ENCODE measurements at places on chromosomes 4 and X.

GRCh38 chrX:133989490-133989889 lies 4.1 kb upstream of the GPC3 start:
- no peak for DNase-seq

DNA sequence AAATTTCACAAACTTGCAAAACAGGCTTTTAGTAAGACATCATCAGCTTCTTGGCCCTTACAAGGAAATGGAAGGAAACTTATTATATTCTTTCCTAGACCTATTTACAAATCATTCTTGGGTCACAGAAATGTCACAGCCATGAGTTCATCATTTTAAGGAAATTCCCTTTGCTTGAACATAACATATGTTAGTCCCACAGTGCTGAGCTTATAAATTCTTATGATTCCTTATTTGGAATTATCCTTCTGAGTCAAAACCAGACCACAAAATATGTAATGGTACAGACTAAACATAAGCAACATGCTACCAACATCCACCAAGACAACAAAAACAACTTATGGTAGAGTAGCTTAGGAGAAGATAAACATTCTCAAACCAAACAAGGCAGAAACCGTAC lies 236.9 kb upstream of the CTSO start:
- DNase-seq, result no peak

DNA sequence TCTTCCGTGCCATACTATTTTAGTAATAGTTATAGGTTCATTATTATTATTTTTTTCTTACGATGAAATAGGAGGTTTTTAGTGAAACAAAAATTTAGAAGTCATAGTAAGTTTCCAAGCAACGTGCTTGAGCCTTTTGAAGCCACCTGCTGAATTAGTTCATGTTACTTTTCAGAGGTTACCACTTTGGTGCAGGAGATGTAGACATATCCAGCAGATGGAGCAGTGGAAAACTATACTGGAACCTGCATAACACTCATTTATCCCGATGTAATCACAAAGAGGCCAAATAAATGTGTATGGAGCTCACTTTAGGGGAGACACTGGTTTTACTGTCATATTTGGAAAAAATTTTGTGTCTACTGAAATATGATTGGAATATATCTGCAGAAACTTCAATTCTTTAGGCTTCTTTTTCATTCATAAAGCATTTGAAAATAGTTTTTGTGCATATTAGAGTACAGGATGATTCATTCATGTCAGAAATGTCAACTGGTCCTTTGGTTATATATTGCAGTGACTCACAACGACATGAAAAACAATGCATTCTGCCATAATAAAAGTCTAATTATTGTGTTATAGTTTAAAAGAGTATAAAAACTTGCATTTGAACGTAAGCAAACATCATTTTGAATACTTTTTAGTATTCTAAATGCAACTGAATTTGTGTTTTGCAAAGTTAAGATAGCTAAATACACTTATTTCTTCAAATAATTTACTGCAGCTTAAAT lies 2182.9 kb upstream of the TENM3 start:
- no peak for DNase-seq

DNA sequence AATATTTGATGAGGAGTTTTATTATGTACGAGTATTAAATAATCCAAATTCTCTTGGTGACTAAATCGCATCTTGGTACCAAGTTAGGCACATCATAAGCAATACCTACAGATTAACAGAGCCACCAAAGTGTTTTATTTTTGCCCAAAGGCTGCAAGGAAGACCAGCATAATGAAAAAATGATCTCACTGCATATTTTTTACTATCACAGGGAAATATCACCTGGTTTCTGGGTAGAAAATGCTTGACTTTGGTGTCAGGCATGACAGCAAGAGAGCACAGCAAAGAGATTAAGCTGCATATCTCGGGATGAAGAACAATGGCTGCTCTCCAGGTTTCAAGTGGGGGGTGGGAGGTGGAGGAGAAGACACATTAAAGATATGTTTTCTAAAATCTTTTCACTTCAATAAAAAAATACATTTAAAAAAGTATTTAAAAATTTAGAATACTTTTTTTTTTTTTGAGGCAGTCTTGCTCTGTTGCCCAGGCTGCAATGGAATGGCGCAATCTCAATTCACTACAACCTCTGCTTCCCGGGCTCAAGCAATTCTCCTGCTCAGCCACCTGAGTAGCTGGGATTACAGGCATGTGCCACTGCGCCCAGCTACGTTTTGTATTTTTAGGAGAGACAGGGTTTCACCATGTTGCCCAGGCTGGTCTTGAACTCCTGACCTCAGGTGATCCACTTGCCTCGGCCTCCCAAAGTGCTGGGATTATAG lies 86.1 kb downstream of the FRYL start:
- DNase-seq, result no peak

DNA sequence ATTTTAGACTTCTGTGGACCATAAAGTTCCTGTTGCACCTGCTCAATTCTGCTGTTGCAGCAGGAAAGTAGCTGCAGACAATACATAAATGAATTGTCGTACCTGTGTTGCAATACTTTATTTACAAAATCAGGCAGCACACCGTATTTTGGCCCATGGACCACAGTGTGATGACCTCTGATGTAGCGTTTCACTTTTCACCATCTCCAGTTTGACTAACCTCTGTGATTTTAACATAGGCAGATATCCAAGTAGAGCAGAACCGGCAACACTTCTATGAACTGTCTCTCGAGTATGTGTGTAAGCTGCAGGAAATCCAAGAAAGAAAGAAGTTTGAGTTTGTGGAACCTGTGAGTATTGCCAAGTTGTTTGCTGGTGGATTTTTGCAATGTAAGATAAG lies 132.7 kb downstream of the ARHGAP10 start:
- no peak for DNase-seq

DNA sequence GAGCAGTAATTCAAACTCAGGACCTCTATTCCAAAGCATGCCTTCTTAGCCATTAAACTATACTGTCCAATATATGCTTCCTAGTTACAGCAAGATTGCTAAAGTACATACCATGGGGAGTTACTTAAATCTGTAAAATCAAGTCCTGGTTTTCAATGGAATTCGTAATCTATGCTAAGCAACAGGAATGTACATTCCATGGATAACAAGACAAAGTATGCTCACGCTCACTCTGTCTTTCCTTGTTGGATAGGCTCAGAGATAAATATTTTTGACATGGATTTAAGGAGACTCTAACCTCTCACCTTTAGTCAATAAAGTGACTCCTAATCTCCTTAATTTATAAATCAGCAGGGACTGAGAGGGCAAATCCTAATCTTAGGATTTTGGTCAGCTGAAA lies 47.3 kb upstream of the STK26 start:
- no peak for DNase-seq

DNA sequence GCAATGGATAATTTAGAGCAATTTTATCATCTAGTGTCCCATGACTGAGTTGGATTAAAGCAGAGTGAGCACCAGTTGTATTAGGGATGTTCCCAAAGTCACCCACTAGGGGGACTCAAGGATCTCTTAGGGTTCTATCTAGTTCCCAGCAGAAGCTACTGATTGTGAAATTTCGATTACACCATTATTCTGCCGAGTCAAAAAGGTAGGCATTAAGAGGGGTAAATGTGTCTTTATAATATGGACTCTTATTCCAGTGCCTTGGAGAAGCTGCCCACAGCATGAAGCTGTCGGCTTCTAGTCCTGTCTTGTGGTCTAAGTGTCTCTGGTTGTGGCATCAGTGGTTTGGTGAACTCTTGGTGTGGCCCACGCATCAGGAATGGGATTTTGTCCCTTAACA lies 53.3 kb downstream of the RGS12 start:
- peak; percentile 80 for DNase-seq

DNA sequence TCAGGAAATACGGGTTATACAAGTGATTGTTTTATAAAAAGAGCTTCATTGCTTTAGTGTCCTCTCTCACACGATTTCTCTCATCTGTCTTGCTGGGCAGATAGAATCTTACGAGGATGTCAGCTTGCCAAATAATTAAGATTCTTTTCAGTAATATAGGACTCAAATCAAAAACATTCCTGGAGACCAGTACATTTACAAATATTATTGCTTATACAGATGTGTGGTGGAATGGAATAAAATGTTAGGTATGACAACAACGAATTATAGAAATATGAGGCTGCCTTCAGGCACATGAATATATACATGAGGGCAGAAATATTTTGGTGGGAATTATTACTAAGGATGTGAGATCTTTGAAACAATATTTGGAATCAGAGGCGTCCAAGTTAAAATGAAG lies 88.9 kb downstream of the GC start:
- DNase-seq, result no peak

GRCh38 chrX:148540114-148540513 lies 39.7 kb downstream of the AFF2 start:
- peak; percentile 69 for DNase-seq

DNA sequence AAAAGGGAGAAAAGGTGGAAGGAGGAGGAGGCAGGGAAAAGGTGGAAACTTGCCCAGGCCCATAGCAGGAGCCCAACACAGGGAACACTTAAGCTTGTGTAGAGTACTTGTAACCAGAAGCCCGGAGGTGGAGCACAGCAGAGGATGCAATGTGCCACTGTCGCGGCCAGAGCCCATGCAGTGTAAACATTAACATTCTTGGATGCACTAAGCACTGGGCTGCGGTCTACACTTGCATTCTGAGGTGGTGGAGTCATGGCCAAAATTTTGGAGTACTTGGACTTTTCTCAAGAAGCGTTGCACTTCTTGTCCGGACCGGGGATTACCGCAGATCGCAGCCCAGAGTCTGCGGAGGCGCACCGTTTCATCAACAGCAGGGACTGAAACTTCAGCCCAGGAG lies 4.5 kb upstream of the RHOXF1 start:
- no peak for DNase-seq

- DNase-seq, result no peak
These were observed 60.6 kb downstream of the SMARCA1 start for GRCh38 chrX:129462707-129463106.

- no peak for DNase-seq
These were observed 510 bp downstream of the HMGB3 start for GRCh38 chrX:150983521-150984168.

DNA sequence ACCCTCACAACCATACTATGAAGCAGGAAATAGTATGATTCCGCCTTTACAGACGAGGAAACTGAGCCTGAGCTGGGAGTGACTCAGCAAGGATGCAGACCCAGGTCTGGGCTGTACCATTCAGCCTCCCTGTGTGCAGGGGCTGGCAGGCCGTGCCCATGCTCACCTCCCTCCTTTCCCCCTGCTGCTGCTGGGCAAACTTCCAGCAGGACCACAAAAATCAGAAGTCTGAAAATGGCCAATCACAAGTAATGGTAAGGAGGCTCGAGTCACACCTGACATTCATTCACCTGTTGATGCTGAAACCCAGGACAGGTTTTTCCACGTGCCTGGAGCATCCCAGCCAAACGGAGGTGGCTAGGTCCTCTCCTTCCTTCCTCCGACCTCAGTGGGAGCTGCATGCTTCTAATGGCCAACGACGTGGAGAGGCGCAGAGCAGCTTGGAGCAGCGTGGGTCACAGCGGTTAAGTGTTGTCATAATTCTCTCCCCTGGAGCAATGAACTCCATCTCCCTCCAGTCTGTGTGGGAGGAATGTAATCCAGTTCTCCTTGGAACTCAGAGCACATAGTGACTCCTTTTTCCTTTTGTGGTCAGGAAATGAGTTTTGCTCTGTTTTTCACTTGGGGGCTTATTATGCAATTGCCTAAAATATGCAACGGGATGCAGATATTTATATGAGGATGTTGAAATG lies 371.7 kb downstream of the BCOR start:
- DNase-seq, result no peak

- DNase-seq, result no peak
These were observed 33.2 kb upstream of the OCIAD2 start for GRCh38 chr4:48939785-48940184.

GRCh38 chr4:41465146-41465761 lies 72.7 kb upstream of the LIMCH1 start:
- no peak for DNase-seq

DNA sequence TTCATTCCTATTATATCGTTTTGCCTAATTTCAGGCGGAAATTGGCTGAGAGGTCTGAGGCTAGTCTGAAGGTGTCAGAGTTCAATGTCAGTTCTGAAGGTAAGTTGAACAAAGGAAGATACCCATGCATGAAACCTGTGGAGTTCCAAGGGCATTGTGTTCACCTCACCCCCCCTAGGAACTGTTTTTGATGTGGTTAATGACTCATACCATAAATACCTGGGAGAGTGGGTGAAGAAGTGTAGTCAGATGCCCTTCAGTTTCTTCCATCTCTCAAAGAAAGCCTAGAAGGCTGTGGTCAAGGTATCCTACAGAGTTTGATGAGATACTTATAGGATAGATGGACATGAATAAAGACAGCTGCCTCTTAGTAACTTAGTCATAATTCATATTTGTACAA lies 2.7 kb downstream of the UTP14A start:
- no peak for DNase-seq

GRCh38 chr4:105599482-105599881 lies 47.1 kb downstream of the ARHGEF38 start:
- DNase-seq, result no peak

GRCh38 chr4:177246641-177247584 lies 62.8 kb upstream of the NEIL3 start:
- DNase-seq, result no peak

GRCh38 chrX:71629467-71629866 lies 11.2 kb upstream of the CXCR3 start:
- no peak for DNase-seq

DNA sequence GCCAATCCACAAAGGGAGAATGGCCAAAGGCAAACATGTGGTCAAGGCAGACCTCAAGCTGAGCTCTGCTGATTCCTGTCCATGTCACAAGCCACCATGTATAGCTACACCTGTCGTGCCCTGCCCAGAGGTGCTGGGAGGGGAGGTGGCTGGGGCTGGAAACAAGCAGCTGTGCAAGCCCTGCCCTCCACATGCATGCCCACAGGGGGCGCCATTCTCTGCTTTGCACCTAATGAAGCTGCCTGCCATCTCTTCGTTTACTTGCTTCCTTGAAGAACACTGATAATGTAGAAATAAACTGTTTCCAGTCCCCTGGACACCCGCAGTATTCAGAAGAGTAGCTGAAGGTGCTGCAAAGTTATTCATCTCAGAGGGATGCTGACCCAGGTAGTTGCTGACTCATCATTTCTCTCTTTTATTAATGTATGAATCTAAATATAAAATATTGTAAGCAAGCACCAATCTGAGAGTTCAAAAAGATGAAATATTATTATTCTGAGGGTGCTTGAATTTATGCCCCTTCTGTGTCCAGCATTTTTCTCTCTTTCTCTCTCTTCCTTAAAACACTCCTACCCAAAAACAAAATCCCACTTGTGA lies 278.6 kb downstream of the ADGRA3 start:
- DNase-seq, result peak; percentile 44
